ENCODE measurements at places on chromosomes 7 and 10. TPM values are rescaled to one million over a fixed set of nuclear protein-coding genes. Genes with fewer than 3 reads are reported as not detected.

The ANKRD30A gene
- total RNA-seq: not detected

The AKR1D1 gene
- not detected for total RNA-seq

The PILRA gene
- 0.20 TPM for total RNA-seq

The POP7 gene
- 33.3 TPM for total RNA-seq

The PRLHR gene
- total RNA-seq: not detected

The NAT16 gene
- not detected for total RNA-seq

The AGMO gene
- 0.22 TPM for total RNA-seq

The CHST12 gene
- 2.8 TPM for total RNA-seq

The FFAR4 gene
- not detected for total RNA-seq

- no peak for DNase-seq
These were observed 139.1 kb upstream of the CSTF2T start for GRCh38 chr10:51838471-51838870.

- no peak for DNase-seq
These were observed 196.4 kb upstream of the POM121L12 start for GRCh38 chr7:52838981-52839411.

- no peak for DNase-seq
These were observed 387.2 kb downstream of the PARD3 start for GRCh38 chr10:34427911-34428216.

- no peak for DNase-seq
These were observed 331.5 kb downstream of the PLXDC2 start for GRCh38 chr10:20147684-20148083.

- DNase-seq: peak; percentile 51
These were observed 9.2 kb upstream of the GRB10 start for GRCh38 chr7:50791938-50792341.

DNA sequence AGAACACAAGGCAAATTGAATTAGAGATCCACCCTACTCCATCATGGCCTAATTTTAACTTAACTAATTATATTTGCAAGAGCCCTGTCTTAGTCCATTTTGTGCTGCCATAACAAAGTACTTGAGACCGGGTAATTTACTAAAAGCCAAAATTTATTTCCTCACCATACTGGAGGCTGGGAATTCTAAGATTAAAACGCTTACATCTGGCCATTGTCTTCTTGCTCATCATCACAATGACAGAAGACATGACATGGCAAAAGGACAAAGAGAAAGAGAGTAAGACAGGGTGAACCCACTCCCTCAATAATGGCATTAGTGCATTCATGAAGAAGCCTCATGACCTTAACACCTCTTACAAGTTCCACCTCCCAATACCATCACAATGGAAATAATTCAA lies 1068.6 kb downstream of the DNAJB9 start:
- DNase-seq: no peak

GRCh38 chr7:157575777-157576176 lies 239.0 kb downstream of the DNAJB6 start:
- no peak for DNase-seq

- DNase-seq: no peak
These were observed 18.5 kb downstream of the CYP51A1 start for GRCh38 chr7:92115821-92116220.

DNA sequence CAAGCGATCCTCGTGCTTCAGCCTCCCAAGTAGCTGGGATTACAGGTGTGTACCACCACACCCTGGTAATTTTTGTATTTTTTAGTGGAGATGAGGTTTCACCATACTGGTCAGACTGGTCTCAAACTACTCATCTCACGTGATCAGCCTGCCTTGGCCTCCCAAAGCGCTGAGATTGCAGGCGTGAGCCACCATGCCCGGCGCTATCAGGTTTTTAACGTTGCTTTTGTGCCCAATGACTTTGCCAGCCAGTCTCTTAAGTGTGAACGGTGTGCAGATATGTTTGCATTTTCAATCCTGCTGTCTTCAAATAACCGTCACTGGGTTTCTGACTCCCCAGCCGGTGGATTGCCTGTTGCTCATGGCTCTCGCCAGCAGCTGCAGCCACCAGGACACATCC lies 201.8 kb upstream of the PPP2R2D start:
- no peak for DNase-seq

DNA sequence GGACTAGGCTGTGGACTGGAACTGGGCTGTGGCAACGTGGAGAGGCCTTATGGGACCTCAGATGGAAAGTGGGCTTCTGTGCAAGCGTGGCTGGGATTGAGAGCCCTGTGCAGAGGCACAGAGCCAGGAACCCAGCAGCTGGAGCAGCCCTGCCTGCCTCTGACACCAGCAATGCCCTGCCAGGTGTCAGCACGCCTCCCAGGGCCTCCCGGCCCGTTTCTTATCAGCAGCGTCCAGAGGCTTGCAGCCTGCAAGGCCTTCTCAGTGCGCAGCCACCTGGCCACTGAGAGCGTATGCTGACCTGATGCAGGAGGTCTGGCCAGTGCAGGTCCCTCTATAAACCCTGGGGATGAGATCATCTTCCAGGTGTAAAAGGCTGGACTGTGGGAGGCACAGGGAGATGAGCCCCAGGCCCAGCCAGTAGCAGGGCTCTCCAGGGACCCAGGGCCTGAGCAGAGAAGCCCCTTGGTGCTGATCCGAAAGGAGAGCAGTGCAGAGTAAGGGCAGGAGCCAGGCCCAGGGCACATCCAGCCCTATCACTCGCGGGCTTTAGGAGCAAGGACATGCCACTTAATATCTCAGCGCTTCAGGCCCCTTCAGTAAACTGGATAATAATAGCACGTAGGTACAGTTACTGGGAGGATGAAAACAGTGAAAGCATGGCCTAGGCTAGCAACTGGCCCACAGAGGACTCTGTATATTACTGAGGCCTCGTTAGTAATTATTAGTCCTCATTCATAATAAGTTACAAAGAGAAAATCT lies 38.8 kb upstream of the ANTXRL start:
- no peak for DNase-seq

DNA sequence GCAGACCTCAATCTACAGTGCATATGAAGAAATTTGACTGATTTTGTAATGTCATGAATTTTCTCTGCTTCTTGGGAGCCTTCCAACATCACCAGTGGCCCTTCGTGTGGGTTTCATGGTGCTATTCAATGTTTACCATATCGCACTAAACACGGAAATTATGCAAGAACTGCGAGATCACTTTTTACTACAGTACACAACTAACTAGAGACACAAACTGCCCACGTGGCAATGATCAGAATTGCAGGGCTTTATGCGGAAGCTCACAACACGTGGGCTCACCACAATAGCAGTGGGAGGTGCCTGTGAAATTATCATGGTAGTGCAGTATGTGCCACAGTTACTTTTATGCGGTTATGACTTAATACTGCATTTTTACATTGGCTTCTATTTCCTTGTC lies 449.7 kb upstream of the KLF6 start:
- no peak for DNase-seq

DNA sequence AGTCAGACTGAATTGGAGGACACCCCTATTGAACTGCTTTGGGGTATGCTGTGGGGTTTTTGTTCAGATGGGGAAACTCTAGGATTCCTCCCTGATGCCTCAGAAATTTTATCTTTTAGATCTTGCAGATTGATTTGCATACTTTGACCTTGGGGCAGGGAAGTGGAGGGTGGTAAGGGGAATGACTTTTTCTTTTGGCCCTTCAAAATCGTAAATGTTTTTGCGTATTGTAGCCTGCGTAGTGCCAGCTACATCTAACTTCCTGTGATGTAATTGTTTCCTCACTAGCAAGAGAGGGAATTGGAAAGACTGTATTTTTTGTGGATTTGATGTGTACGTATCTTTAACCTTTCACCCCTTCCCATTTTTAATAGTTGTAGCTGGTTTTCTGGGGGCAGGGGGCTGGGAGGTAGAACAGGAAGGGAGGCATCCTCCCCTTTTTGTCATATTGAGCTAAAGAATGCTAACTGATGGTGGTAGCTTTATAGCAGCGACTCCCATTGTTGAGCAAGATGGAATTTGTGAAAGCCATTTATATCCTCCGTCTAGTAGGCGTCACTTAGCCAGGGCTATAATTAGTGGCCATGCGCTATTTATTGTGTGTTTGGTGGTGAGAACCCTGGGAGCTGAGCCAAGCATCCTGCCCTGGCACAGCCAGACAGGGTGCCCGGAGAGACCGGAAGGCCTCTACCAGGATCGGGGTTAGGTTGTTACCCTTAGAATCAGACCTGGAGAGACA lies 11.3 kb downstream of the DUSP5 start:
- DNase-seq: peak; percentile 48

DNA sequence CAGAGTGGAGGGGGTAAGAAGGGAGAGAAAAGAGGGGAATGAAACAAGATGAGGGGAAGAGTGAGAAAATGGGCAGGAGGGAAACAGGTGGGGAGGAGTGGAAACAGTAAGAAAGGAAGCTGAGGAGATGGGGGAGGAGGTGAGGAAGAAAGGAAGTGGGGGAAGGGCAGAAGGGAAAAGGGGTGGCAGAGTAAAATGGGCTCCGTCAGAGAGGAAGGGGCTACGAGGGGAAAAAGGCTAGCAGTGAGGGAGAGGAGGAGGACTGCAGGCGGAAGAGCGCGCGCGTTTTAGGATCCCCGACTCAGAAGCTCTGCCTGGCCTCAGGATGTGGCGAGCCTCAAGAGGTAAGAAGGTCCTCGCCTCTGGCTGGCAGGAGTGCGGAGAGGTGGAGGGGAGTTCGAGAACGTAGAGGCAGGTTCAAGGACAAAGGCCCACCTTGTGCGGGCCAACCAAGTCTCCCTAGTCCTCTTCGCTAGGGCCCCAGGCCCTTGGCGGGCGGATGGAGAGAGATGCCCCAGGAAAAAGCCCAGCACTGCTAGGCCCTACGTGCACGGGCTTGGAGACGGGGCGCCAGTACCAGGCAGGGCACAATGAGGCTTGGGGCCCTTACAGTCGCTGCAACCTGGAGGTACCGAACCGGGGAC lies 5.8 kb upstream of the NKX2-3 start:
- DNase-seq: no peak

DNA sequence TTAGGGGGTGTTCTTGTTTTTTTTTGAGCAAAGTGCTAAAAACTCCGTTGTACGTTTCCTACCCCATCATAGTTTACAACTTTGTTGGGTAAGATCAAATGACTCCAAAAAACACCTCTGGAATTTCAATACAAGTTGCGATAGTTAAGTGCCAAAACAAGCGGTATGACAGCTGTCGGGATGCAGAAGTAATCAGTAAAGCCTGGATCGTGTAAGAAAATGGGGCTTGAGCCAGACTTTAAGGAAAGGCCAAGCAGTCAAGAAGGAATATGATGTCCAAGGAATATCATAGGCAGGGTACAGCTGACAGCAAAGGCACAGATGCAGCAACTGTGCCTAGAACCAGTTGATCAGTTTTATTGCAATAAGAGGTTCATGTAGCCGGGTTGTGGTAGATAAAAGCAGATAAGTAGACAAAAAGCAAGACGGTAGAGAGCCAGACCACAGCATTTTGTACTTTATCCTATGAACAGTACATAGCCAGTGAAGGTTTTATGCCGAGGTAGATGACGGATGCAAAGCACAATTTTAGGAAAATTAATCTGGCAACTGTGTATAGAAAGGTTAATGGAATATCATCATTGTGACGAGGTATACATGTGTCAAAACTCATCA lies 45.5 kb downstream of the UBE2H start:
- no peak for DNase-seq

DNA sequence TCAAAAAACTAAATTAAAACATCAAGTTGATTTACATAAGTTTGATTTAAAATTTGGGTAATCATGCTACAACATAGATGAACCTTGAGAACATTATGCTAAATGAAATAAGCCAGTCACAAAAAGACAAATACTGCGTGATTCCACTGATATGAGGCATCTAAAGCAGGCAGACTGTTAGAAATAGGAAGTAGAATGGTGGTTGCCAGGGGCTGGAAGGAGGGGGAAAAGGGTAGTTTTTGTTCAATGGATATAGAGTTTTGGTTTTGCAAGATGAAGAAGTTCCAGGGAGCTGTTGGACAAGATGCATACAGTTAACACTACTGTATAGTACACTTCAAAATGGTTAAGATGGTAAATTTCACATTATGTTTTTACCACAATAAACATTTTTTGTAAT lies 45.0 kb upstream of the IFRD1 start:
- no peak for DNase-seq

DNA sequence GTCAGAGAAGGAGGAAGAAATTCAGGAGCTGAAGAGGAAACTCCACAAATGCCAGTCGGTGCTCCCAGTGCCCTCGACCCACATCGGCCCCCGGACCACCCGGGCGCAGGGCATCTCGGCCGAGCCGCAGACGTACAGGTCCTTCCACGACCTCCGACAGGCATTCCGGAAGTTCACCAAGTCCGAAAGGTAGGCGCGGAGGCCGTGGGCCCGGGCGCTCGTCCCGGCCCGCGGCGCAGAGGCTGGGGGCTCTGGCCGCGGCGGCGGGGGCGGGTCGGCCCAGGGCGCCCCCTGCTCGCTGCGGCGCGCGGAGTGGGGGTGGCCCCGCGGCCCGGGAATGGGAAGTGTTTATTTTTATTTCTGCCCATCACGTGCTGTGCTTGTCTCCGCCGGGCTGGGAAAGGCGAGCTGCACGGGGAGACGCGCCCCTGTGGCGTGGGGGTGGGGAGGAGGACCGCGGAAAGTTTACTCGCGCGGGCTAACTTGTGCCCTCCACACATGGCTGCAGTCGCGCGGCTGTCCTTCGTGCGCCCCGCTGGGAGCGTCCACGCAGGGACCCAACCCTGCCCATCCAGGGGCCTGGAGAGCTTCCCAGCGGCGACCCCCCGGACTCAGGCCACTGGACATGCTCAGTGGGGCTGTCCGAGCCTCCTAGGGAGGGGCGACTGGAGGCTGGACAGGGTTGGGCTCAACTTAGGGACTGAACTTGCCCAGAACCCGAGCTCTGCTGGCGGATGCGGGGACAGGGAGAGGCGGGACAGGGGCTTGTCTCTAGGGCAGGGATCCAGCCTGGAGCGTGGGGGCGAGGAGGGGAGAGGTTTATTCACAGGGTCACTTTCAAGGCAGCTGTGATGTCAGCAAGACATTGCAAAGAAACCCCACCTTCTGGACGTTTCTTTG lies 82.6 kb upstream of the PRKG1 start:
- peak; percentile 34 for DNase-seq

- no peak for DNase-seq
These were observed 29.1 kb downstream of the ZC3HC1 start for GRCh38 chr7:130022115-130022514.

DNA sequence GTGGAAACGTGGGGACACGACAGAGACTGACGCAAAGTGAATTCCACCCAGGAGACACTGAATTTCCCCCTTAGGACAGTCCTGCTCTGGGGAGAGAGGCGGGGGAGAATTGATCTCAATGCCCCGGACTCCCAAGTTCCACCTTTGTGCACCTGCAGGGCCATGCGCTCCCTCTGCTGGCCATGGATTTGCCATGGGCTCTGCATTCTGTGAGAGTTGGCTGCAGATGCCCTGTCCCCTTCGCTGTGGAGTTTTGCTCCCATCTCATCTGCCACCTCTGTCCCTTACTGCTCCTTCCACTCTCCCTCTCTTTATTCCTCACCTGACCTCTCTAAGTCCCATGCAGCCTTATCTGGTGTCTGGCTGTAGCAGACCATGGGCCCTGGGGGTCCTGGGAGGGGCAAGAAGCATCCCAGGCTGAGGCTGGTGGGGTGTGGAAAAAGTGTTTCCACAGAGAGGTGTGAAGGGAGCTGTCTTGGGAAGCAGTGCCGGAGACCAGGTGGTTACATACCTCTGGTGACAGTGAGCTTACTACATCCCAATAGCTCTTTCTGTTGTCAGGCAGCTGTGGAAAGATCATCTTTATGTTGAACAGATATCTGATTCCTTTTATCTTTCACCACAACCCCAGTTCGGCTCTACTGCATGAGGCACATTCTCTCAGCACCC lies 14.3 kb downstream of the GHRHR start:
- DNase-seq: peak; percentile 57
